ENCODE measurements at places on chromosomes 2 and 18. TPM values are rescaled to one million over a fixed set of nuclear protein-coding genes. Genes with fewer than 3 reads are reported as not detected.

The FAP gene
- total RNA-seq = 0.08 TPM

The PLA2R1 gene
- total RNA-seq = 2.8 TPM

The MYL1 gene
- total RNA-seq = not detected

The CYP27C1 gene
- 5.3 TPM for total RNA-seq

The TBR1 gene
- total RNA-seq = 0.11 TPM

The CYTIP gene
- total RNA-seq = not detected

The CHST10 gene
- total RNA-seq = 15.8 TPM

The MERTK gene
- 2.1 TPM for total RNA-seq

The PCARE gene
- not detected for total RNA-seq

The ANKRD62 gene
- total RNA-seq = not detected

The B3GNT7 gene
- total RNA-seq = 2.3 TPM

The SCN7A gene
- not detected for total RNA-seq

The GAL3ST2 gene
- total RNA-seq = not detected

The MEP1B gene
- total RNA-seq = 0.15 TPM

The DPP10 gene
- total RNA-seq = not detected

The ACKR3 gene
- 36.4 TPM for total RNA-seq

The TCF4 gene
- total RNA-seq = 3.0 TPM

The C2orf81 gene
- 4.4 TPM for total RNA-seq

The UBE2E3 gene
- 71.3 TPM for total RNA-seq

The ANKRD53 gene
- total RNA-seq = 0.07 TPM

The PRKAG3 gene
- not detected for total RNA-seq

The CACNB4 gene
- 0.10 TPM for total RNA-seq

The ATP6V1C2 gene
- total RNA-seq = 0.26 TPM

The CPO gene
- total RNA-seq = not detected

The FBXO36 gene
- 1.1 TPM for total RNA-seq
